ENCODE measurements at places on chromosomes 2 and 18. TPM values are rescaled to one million over a fixed set of nuclear protein-coding genes. Genes with fewer than 3 reads are reported as not detected.
A peak's percentile ranks its signal among the peaks of the same experiment; 100 is the strongest.

The EMX1 gene
- total RNA-seq = 3.6 TPM

DNA sequence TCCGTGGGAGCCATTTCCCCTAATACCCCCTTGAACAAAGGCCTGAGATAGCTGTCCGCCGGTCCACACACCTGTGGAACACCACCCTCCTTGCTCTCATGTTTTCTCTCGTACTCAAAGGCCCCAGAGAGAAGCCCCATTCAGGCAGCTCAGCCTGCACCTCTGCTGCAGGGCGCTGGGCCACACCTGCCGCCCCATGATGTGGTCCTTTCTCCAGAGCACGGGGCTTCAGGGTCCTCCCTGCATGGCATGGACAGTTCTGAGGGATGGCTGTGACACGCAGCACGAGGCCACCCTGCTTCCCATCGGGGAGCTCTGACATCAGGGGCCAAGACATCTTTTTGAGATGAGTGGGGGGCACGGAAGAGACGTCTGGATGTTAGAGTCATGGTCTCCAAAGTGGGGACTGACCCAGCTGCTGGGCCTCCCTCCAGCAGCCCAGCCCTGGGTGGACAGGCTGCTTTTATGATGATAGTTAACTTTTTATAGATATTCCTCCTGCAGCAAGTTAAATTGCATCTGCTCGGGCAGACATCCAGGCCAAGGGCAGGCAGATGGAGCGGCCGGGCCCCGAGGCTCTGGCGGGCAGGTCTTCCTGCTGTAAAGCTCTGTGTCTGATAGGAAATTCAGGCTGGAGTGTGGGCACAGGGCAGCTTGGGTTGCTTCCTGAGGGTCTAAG lies 56.7 kb downstream of the SDC1 start:
- no peak for DNase-seq
- H3K27me3 ChIP-seq = no peaks in the 10 kb centered on the region
- H3K4me3 ChIP-seq = no peak overlapping the region
- H3K4me1 ChIP-seq = peaks cover 9% of the 10 kb centered on the region
- H3K27ac ChIP-seq = no peak overlapping the region

- no peak overlapping the region for H3K27ac ChIP-seq
- H3K4me1 ChIP-seq = no peaks in the 10 kb centered on the region
- H3K36me3 ChIP-seq = no peaks in the 10 kb centered on the region
- H3K27me3 ChIP-seq = no peaks in the 10 kb centered on the region
- DNase-seq = no peak
- no peak overlapping the region for H3K4me3 ChIP-seq
Observed at GRCh38 chr2:180190851-180191250, 183.8 kb upstream of the CWC22 start.

GRCh38 chr2:217992061-217992460 lies 10.7 kb downstream of the TNS1 start:
- H3K27ac ChIP-seq = no peak overlapping the region
- no peak overlapping the region for H3K4me3 ChIP-seq
- H3K36me3 ChIP-seq = no peaks in the 10 kb centered on the region

The MTCL1 gene
- total RNA-seq = 28.3 TPM

- no peaks in the 10 kb centered on the region for H3K36me3 ChIP-seq
- H3K4me3 ChIP-seq = no peak overlapping the region
Observed at GRCh38 chr18:50289108-50289443, 1.6 kb upstream of the CXXC1 start.

DNA sequence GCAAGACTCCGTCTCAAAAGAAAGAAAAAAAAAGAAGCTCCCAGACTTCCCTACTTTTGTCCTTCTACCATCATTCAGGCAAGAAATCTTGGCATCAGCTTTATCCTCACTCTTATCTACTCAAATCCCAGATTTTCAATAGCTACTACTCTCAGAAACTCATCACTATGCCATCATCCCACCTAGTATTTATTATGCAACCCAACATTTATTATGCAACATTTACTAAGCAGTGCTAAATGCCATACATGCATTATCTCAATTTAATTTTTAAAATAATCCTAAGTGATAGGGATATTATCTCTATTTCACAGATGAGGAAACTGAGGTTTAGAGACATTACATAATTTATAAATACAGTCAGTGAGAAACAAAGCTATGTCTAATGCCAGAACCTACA lies 4.1 kb downstream of the USP37 start:
- DNase-seq = no peak
- no peaks in the 10 kb centered on the region for H3K36me3 ChIP-seq
- H3K27ac ChIP-seq = no peak overlapping the region
- no peaks in the 10 kb centered on the region for H3K27me3 ChIP-seq

GRCh38 chr2:84919885-84920580 lies 14.6 kb downstream of the TMSB10 start:
- DNase-seq = peak; percentile 70
- peak overlapping the region; percentile 99 for H3K27ac ChIP-seq
- no peaks in the 10 kb centered on the region for H3K36me3 ChIP-seq

The LYPD1 gene
- 15.8 TPM for total RNA-seq

GRCh38 chr2:5339473-5339872 lies 352.7 kb upstream of the SOX11 start:
- no peak overlapping the region for H3K4me3 ChIP-seq
- DNase-seq = no peak
- no peaks in the 10 kb centered on the region for H3K4me1 ChIP-seq
- no peaks in the 10 kb centered on the region for H3K36me3 ChIP-seq

The TUBB8B gene
- 0.91 TPM for total RNA-seq

The RAB31 gene
- total RNA-seq = 9.5 TPM

The C1QL2 gene
- not detected for total RNA-seq

DNA sequence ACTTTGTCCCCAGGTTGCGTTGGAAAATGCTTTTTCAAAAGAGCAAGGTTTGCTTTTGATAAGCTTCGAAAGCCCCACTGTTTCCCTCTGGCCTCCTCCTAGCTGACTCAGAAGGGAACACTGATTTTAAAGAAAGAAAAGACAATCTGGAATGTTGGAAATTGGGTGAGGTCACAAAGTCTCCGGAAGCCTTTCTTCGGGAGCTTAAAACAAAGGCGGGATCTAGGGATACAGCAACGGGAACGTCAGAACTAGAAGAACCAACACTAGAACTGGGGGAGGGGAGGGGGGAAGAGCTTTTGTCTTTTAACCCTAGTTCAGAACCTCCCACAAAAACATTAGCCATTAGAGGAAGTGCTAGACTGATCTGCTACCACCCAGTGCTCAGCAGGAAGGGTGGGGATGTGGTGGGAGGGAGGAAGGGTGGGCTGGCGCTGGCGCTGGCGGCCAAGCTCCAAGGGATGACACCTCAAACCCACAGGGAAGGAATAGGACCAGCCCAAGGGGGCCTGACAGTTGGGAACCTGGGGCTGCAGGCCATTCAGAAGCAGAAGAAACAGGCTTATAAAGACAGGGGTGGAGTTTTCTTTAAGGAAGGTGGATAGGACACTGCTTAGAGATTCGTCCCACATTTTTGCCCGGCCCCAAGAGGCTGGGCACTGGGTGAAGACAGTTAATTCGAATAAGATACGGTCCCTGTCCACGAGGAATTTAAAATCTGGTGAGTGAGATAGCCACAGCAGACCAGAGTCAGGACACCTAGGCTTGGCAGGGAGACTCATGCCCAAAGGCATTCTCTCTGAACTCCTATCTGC lies 1.7 kb downstream of the TMSB10 start:
- no peaks in the 10 kb centered on the region for H3K36me3 ChIP-seq
- peaks cover 14% of the 10 kb centered on the region for H3K4me1 ChIP-seq
- DNase-seq = peak; percentile 40
- H3K27me3 ChIP-seq = no peaks in the 10 kb centered on the region

The E2F6 gene
- 44.5 TPM for total RNA-seq

GRCh38 chr2:161161074-161161706 lies 962 bp downstream of the TANK start:
- peaks cover 1% of the 10 kb centered on the region for H3K36me3 ChIP-seq
- H3K27me3 ChIP-seq = no peaks in the 10 kb centered on the region
- H3K27ac ChIP-seq = peak overlapping the region; percentile 98
- H3K4me3 ChIP-seq = peak overlapping the region; percentile 89
- no peak for DNase-seq

DNA sequence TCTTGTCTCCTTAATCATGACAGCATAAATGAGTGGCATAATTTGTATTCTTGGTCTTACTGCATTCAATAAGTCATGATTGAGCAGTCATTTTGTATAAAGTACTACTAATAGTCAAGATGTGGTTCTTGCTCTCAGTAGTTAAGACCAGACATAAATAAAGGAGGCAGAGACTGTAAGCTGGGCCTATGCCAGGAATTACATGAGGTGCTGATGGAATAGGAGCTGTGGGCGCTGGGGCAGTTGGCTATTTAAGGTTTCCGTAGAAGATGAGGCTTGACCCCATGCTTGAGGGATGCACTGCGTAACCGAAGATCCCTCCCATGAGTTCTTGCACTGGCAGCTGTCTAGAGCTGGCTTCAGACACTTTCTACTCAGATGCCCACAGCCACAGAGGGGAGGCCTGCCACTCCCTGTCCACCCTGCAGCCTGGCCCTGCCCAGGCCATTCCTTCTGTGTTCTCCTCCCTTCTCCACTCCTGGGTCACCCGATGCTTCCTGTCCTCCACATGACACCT lies 150.9 kb upstream of the REV1 start:
- DNase-seq = no peak
- H3K4me3 ChIP-seq = no peak overlapping the region

- no peaks in the 10 kb centered on the region for H3K36me3 ChIP-seq
- H3K4me1 ChIP-seq = peaks cover 19% of the 10 kb centered on the region
- no peak overlapping the region for H3K27ac ChIP-seq
- no peaks in the 10 kb centered on the region for H3K27me3 ChIP-seq
Observed at GRCh38 chr2:191243154-191243553, 2.0 kb upstream of the MYO1B start.

DNA sequence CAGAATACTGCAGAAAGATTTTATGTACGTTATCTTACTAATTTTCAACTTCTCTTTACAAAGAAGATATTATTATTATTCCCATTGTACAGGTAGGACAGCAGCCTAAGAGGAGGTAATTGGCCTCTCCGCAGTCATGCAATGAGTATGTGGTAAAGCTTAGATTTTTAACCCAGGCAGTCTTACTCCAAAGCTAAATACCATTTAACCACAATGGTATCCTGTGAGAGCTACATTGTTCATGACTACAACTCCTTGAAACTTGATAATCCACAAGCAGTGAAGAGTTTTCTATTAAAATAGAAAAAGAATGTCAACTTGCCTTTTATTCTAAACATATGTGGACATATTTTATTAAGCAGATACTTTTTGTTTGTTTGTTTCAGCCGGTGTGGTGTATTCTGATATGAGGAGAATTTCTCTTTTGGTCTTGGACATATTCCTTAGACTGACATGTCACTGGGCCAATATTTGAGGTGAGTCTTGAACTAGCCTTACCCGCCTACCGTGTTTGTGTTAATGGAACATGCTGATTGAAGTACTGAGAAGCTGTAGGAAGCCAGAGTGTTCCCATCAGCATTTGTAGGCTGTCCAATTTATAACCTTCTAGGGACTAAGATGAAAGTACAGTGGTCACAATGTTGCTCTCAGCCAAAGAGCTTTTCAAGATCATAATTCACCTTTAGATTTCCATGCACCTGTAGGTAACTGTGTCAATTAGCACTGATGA lies 293.9 kb upstream of the DCC start:
- H3K4me1 ChIP-seq = no peaks in the 10 kb centered on the region
- H3K36me3 ChIP-seq = no peaks in the 10 kb centered on the region
- no peak overlapping the region for H3K4me3 ChIP-seq
- H3K27ac ChIP-seq = no peak overlapping the region
- H3K27me3 ChIP-seq = no peaks in the 10 kb centered on the region

DNA sequence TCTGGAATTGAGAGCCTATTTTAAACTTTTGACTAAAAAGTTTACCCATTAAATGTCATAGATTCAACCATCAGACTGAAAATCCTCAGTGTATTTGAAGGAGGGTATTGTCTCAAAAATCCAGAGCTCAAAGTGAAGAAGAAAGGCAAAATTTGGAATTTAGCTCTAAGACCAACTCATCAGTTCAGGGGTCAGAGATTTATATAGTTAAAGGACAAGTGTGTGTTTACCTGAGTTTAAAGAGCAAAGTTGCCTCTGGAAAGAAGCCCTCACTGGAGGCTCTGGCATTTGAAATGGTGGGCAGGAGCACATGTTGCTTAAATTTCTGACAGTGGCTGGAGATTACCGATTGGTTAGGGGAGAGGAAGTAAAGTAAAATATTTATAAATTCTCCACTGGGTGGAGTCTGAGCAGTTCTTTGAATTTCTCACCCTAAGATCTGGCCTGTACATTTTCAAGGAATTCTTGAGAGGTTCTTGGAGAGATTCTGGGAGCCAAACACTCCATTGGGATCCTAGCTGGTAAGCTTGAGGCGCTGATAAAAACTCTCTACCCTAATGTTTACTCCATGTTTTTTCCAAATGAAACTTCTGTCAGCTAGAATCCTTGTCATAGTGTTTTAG lies at the start of gene KYNU:
KYNU (plus strand) TSS at position 449 of the 623 bp plus-strand sequence. CDS start 7,704 bp downstream, outside the sequence.
- no peaks in the 10 kb centered on the region for H3K27me3 ChIP-seq
- no peak within 1 kb of the TSS for H3K4me3 ChIP-seq
- DNase-seq = no peak
- peaks cover 45% of the 10 kb centered on the region for H3K4me1 ChIP-seq
- H3K36me3 ChIP-seq = no peaks in the 10 kb centered on the region

The SKA1 gene
- 32.4 TPM for total RNA-seq

The MOB4 gene
- total RNA-seq = 31.1 TPM

The ELOA2 gene
- total RNA-seq = not detected

- no peak overlapping the region for H3K27ac ChIP-seq
- no peaks in the 10 kb centered on the region for H3K27me3 ChIP-seq
- H3K4me1 ChIP-seq = no peaks in the 10 kb centered on the region
- no peak for DNase-seq
- H3K4me3 ChIP-seq = no peak overlapping the region
Observed at GRCh38 chr18:45666520-45666919, 51.2 kb downstream of the SLC14A2 start.

The CFAP53 gene
- total RNA-seq = 0.23 TPM

DNA sequence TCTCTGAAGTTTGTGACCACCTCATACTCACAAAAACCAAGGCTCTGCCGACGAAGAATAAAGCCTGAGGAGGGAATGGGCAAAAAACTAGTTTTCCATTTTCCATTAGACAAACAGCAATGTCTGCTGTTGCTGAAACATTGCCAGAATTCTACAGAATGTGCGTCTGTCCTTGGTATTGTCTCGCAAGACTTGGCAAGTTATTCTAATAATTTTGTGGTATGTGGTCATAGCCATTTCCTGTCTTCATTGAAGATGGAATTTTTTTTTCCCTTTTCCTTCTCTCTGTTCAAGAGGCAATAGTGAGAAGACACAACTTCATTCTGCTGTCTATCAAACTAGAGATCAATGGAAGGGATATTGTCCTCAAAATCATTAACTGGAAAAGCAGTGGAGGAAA lies 296.1 kb downstream of the RND3 start:
- H3K4me1 ChIP-seq = 0 out of 2 replicates have a peak, but pooled peaks cover 6% of the 10 kb centered on the region
- no peak overlapping the region for H3K4me3 ChIP-seq
- H3K36me3 ChIP-seq = no peaks in the 10 kb centered on the region
- H3K27me3 ChIP-seq = no peaks in the 10 kb centered on the region

The ZEB2 gene
- total RNA-seq = not detected

The SLC66A2 gene
- total RNA-seq = 19.5 TPM

The CDH7 gene
- 0.16 TPM for total RNA-seq

- H3K36me3 ChIP-seq = no peaks in the 10 kb centered on the region
- no peak overlapping the region for H3K4me3 ChIP-seq
- no peaks in the 10 kb centered on the region for H3K4me1 ChIP-seq
- DNase-seq = no peak
- no peak overlapping the region for H3K27ac ChIP-seq
Observed at GRCh38 chr2:75258620-75259019, 59.3 kb upstream of the TACR1 start.
